ENCODE measurements at places on chromosomes 1 and 21. TPM values are rescaled to one million over a fixed set of nuclear protein-coding genes. Genes with fewer than 3 reads are reported as not detected.

CFHR5 gene
- total RNA-seq, result not detected

FCRL5 gene
- total RNA-seq, result 0.30 TPM

NLRP3 gene
- total RNA-seq, result 1.1 TPM

BROX gene
- 33.0 TPM for total RNA-seq

ELAPOR1 gene
- total RNA-seq, result 0.30 TPM

ANKRD35 gene
- 0.73 TPM for total RNA-seq

NBPF4 gene
- total RNA-seq, result not detected

VAV3 gene
- total RNA-seq, result 1.9 TPM

SERPINC1 gene
- 0.40 TPM for total RNA-seq

RGS8 gene
- not detected for total RNA-seq

TTC39A gene
- 20.3 TPM for total RNA-seq

RAB42 gene
- 1.1 TPM for total RNA-seq

TPTE gene
- not detected for total RNA-seq

NBPF6 gene
- not detected for total RNA-seq

DNA sequence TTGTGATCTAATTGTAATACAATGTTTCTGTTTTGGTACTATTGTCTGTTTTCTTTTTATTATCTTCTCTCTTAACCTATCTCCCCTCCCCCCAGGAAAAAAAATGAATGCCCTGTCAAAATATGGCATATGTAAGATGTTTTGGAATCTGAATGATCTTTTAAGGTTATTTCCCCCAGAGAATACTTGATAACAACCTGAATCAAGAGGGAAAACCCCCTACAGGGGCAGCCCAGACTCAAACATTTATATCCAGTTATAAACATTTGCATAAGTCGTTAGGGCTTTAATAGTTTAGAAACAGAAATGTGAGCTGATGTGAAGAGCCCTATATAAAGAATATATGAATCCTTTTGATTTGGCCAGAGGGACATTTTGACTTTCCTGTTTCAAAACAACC is 169.5 kb downstream of the VAV3 start:
- DNase-seq, result no peak

- no peak for DNase-seq
Measured at GRCh38 chr1:52580283-52580682, 21.9 kb upstream of the GPX7 start.

- no peak for DNase-seq
Measured at GRCh38 chr1:198725090-198725489, 86.2 kb downstream of the PTPRC start.

- DNase-seq, result no peak
Measured at GRCh38 chr1:235659186-235659771, 9.7 kb upstream of the GNG4 start.

DNA sequence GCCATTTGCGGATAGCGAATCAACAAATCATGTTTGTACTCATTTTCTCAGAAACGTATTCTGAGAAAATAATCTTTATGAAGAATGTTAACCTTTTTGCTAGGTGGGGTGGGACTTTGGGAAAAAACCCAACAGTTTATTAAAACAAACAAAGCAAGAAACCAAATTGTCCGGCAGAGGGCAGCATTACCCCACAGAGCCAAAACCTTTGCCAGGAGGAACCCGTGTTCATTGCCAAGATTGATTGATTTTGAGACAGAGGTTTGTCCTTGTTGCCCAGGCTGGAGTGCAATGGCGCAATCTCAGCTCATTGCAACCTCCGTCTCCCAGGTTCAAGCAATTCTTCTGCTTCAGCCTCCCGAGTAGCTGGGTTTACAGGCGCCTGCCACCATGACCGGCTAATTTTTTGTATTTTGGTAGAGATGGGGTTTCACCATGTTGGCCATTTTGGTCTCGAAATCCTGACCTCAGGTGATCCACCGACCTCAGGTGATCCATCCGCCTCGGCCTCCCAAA is 70.8 kb upstream of the RHOU start:
- peak; percentile 87 for DNase-seq

GRCh38 chr1:26335774-26336476 is 18.0 kb downstream of the CRYBG2 start:
- DNase-seq, result no peak

DNA sequence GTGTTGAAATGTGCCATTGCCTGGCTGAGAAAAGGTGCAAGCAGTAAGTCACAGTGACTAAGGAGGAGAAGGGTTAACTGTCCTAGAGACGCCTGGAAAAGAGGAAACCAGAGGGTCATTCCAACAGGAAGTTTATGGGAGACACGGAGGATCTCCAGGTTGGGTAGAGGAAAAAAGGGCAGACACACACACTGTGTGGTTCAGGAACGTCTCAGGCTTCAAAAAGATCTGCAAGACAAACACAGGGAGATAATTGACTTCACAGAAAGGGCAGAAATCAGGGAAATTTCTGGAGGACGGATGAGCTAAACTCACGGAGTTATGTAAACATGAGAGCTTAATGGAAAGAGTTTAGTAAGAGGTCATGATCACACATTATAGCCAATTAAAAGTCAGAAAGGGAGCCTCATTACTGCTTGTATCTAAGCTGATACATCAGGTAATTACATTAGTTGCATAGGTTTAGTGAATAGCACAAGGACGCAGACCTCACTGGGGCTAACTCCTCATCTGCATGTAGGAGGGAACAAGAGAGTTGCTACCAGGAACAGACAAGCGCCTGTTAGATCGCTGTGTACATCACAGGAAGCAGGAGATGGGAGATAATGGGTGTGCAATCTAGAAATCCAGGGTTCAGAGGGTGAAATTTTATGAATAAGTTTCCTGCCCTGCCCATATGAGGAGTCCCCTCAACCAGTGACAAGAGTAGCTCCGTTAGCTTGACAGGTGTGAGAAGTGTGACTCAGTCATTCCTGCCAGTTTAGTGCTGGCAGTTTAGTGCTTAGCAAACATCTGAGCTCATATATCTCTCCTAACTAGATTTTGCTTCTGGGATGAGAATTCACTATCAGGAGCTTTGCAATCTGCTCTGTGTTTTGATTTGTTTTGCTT is 96.6 kb upstream of the TNR start:
- no peak for DNase-seq

GRCh38 chr1:208252836-208253576 is 8.8 kb upstream of the PLXNA2 start:
- no peak for DNase-seq

DNA sequence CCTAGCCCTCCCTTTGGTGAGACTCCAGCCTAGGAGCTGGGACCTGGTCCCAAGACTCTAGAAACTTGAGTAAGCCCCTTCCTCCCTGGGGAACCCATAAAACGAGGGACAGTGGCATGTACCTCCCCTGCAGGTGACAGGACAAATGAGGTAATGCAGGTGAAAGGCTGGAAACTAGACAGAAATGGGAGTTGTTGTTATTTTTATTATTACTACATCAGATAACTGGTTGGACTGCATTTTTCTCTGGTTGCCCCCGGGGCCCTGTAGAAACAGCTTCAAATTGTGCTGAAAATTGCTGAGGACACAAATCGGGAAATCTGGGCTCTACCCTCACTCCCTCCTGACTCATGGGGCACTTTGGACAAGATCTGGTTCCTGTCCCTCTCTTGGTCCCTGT is 132.3 kb upstream of the WNT4 start:
- no peak for DNase-seq

DNA sequence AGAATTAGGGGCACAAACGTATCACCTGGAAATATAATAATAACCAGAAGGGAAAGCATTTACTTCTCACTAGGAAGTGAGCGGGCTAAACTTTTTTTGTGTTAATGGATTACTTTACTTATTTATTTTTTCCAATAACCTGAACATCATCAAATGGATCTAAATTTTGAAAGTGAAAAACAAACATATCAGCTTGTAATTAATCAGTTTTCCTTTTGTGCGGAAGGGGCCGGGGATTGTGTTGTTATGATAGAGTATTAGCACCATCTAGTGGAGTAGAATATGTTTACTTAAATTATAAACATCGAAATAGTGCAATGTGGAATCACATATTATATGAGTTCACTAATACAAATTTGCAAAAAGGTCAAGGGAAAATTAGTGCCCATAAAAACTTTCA is 9.0 kb downstream of the CFH start:
- DNase-seq, result no peak

DNA sequence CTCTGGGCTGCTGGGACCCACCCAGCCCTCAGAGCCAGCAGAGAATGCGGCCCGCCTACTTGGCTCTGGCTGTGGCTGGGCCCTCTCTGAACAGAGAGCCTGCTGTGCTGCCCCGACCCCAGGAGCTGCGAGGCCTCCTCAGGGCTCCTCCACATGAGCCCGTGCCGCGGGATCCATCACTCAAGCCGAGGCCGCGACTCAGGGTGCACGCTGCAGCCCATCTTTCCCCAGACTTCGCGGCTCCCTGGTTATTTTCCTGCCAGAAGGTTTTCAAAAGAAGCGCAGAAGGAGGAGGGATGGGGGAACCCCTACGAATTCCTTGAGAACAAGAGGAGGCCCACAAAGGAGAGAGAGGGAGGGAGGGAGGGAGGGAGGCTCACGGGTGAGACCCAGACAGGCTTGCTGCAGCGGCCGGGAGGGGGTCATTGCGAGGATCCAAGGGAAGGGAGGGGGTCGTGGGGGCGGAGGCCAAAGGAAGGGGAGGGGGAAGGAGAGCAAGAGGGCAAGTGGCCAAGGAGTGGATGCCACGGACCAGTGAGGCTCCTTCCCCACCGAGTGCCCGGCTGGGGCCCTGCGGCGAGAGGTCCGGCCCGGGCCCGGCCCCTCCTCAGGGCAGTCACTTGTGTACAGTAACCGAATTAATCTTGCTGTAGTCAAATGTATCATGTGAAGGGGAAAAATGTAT is 146.8 kb downstream of the CASZ1 start:
- DNase-seq, result no peak

DNA sequence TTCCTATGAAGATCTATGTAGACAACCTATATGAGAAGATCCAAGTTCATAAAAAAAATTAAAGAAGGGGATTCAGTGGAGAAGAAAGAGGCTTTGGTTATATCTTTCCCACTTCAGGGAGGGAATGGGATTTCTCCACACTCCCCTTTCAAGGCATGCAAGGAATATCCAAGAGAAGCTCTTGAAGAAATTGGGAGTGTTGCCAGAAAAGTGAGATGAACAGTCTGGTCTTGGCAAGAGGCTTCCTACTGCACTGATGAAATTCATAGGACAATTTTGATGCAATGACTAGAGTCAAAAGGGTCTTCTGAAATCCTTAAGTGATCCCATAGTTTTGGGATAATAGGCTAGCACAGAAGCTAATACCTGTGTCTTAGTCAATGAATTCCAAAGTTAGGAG is 153.0 kb downstream of the KCTD3 start:
- no peak for DNase-seq

GRCh38 chr1:59366346-59366745 is 69.5 kb downstream of the FGGY start:
- no peak for DNase-seq

DNA sequence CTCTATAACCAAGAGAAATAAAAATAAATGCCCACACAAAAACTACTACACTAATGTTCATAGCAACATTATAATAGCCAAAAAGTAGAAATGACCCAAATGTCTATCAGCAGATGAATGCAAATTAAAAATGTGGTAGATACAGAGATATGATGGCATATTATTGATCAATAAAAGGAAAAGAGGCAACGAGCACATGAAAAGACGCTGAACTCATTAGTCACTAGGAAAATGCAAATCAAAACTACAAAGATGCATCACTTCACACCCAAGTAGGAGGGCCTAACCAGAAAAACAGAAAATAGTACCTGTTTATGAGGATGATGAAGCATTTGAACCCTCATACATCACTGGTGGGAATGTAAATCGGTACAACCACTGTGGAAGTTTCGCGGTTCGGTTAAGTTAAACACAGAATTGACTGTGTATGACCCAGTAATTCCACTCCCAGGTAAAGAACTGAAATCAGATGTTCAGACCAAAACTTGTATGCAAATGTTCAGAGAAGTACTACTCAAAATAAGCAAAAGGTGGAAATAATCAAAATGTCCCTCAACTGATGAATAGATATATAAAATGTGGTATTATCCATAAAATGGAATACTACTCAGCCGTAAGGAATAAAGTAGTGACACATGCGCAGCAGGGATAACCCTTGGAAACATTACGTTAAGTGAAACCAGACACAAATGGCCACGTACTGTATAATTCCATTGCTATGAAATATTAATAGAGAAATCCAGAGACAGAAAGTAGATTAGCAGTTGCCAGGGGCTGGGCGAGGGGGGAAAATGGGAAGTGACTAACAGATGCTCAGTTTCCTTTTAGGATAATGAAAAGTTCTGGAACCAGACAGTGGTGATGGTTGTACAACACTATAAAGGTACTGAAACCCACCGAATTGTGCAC is 3.1 kb downstream of the USP48 start:
- no peak for DNase-seq

DNA sequence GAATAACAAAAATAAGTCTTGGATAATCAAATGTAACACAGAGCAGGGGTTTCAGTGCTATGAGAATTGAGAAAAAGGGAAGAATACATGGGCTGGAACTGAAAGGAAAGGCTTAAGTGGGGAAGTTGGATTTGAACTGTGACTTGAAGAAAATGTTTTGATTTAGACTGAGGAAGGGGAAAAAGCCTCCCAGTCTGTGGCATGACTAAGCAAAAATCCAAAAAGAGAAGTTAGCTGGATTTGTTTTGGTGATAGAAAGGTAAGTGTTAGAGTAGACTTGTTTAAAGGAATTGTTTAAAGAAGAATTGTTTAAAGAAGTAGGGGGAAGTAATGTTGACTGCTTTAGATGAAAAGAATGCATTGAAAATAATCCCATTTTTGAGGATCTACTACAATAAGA is 46.0 kb downstream of the KCNK2 start:
- DNase-seq, result no peak

- no peak for DNase-seq
Measured at GRCh38 chr1:2411801-2412394, 466 bp downstream of the PEX10 start.

GRCh38 chr1:91170571-91170970 is 148.7 kb upstream of the ZNF644 start:
- DNase-seq, result no peak

DNA sequence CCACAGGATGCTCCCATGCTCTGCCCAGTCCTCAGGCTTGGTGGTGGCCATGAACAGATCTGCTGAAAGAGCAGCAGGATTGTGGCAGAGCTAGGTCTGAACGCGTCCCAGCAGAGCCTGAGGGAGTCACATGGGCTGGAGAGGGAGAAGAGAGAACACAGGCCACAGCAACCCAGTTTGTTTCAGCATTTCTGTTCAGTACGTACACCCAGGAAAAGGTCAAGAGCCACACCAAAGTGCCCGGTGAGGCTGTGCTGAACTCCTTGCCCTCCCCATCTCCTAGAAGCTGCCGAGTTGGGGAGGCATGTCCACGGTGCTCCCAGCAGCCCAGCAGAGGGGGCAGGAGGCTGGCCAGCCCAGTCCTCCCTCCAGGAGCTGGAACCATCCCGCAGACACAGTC is 5.5 kb downstream of the PKP1 start:
- no peak for DNase-seq

- DNase-seq, result peak; percentile 71
Measured at GRCh38 chr21:46369520-46370235, 45.7 kb downstream of the PCNT start.

- no peak for DNase-seq
Measured at GRCh38 chr1:25197235-25197975, 34.9 kb downstream of the SYF2 start.

DNA sequence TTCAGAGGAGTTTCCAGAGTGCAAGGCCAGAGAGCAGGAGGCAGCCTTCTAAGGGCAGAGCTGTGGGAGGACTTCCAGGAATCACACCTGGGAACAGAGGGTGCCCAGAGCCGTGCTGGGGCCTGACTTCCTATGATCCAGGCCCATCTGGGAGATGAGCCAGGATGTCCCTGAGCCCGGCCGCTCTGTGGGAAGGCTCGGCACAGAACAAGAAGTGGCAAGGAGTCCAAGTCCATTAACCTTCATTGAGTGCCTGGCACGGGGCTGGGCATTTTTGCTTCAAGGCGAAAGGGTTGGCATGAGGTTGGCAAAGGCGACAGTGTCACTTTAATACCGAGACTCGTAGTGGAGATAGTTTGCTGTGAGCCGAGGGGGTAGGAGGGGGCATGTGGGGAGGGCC is 18.2 kb downstream of the TMEM201 start:
- DNase-seq, result no peak

Data from cardiac septum (tissue), 1 donor.